ENCODE measurements at places on chromosomes 4 and X.

- DNase-seq, result no peak
Observed at GRCh38 chr4:89528526-89529133, 221.0 kb upstream of the GPRIN3 start.

DNA sequence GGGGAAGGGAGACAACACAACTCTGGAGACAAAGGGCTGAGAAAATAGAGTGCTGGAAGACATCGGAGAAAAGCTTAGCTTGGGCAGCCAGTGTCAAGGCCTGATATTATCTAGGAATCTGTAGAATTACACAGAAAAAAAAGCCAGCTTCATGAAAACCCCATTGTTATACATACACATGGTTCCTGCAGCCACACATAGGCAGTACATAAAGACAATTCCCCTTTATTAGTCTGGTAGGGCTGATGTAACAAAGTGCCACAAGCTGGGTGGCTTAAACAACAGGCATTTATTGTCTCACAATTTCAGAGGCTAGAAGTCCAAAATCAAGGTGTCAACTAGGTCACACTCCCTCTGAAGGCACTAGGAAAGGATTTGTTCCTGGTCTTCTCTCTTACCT, 503.5 kb downstream of the MID1IP1 start:
- no peak for DNase-seq

- no peak for DNase-seq
Observed at GRCh38 chr4:110636171-110636679, 13.3 kb upstream of the PITX2 start.

- no peak for DNase-seq
Observed at GRCh38 chr4:173531086-173531965, 1.3 kb upstream of the HAND2 start.

- no peak for DNase-seq
Observed at GRCh38 chrX:33195698-33196097, 15.7 kb downstream of the DMD start.

DNA sequence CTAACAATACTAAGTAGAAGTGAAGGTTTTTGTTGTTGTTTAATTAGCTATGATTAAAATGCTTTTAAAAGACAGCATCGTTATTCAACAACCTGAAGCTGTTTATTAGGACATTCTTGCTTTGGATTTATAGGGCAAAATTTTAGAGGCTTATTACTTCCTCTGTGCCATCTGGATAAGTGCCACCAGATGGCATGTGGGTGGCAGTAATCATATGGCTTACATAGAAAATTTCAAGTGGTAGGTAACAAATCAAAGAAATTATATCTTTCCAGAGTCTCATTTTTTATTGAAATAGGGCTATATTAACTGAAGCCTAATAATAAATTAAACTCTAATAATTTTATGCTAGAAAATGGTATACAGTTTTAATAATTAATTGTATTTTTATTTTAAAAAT, 83.3 kb upstream of the HTR2C start:
- no peak for DNase-seq

- DNase-seq, result no peak
Observed at GRCh38 chr4:94571298-94571697, 119.6 kb downstream of the PDLIM5 start.

DNA sequence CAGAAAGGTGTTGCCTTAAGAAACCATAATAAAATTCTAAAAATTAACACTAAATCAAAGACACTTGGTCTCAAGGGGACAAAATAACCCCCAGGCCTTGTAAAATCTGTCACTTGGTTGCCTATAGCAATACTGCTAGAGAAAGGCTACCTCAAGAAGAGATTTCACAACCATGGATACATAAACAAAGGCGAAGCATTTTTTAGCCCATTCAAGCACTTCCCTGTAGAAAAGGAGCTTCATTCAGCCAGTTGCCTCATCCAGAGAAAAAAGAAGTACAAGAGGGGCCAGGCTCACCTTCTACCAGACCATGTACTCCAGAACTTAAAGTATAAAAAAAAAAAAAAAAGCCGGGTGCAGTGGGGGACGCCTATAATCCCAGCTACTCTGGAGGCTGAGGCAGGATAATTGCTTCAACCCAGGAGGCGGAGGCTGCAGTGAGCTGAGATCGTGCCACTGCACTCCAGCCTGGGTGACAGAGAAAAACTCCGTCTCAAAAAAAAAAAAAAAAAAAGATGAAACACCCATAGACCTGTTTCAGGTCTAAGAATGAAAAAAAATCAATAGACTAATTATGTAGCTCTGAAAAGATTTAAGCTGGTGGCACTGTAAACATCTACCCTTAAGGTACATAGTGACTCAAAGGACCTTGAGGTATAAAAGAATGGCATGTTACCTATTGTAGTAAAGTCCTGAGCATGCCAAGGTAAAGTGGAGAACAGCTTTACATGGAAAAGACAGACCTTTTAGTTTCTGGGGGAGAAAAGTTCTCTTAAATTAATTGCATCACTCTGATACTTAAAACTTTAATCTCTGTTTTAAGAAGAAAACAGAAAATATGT, 18.0 kb downstream of the RUFY3 start:
- DNase-seq, result no peak

GRCh38 chr4:140935254-140935653, 179.1 kb upstream of the TBC1D9 start:
- DNase-seq, result no peak

GRCh38 chrX:13411496-13412207, 91.8 kb upstream of the ATXN3L start:
- no peak for DNase-seq

DNA sequence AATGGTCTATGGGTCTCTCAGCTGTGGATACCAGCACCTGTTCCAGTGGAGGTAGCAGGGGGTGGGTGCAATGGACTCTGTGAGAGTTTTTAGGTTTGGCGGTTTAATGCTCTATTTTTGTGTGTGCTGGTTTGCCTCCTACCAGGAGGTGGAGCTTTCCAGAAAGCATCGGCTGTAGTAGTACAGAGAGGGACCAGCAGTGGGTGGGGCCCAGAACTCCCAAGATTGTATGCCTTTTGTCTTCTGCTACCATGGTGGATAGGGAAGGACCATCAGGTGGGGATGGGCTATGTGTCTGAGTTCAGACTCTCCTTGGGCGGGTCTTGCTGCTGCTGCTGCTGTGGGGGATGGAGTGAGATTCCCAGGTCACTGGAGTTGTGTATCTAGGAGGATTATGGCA, 557.2 kb upstream of the GRID2 start:
- no peak for DNase-seq

DNA sequence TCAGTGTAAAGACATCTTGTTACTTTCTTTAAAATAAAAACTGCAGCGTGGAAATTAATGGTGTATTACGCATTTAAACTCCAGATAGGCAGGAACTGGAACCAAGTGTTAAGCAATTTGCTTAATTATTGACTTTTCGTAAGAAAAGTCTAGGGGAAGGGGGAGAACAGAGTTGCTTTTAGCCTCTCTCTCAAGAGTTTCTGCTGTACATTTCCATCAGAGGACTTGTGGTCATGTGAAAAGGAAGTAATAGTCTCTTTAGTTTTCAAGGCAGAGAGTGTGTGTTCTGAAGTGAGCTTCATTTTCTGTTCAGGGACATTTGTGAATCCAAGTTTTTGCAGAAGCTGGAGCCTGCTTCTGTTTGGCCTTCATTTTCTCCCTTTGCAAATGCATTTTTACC, 127.2 kb downstream of the UBE2K start:
- DNase-seq, result no peak

DNA sequence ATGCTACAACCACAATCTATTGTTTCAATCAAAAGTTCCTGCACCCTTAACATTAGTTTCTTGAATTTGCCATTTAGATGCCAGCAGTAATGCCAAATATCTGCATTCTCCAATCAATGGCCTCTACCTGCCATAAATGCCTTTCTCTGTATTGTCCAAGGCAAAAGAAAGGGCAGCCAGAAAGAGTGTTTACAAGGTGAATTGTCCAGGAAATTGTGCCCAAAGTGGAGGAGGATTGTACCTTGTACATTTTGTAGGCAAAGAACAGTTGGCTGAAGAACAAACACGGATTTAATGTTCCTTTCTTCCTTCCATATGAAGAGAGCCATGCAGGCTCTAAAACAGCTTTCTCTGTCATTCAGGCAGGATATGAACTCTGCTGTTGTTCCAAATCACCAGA, 181.5 kb downstream of the GUCY2F start:
- no peak for DNase-seq

- no peak for DNase-seq
Observed at GRCh38 chr4:60002603-60003337, 1197.4 kb upstream of the ADGRL3 start.

- no peak for DNase-seq
Observed at GRCh38 chrX:69148946-69149345, 16.3 kb downstream of the PJA1 start.

- DNase-seq, result no peak
Observed at GRCh38 chrX:51257490-51257889, 75.1 kb upstream of the NUDT10 start.

All from activated naive CD8-positive, alpha-beta T cell treated with anti-CD3 and anti-CD28 coated beads, Interleukin-2, amount 50 U/mL, for 16 hours (primary cell).